Ovary (tissue), 10 donors: ENCODE measurements at places on chromosomes 2 and 18.

- DNase-seq, result no peak
Observed at GRCh38 chr2:3637311-3637675, 20.7 kb upstream of the ALLC start.

DNA sequence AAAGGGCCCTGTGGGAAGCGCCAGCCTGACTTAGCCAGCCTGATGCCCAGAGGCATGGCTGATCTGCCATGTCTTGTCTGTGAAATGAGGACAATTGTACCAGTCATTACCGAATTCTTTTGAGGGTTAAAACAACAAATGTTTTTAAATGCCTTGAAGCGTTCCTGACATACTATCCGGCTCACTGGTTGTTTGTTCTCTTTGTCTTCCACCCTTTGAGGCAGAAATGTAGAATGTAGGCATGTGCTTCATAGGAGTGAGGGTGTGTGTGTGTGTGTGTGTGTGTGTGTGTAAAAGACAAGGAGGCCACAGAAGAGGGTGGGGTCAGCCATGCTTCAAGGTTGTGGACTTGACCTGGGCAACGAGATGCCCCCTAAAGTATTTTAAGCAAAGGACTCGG is 35.5 kb downstream of the TGFBRAP1 start:
- no peak for DNase-seq

DNA sequence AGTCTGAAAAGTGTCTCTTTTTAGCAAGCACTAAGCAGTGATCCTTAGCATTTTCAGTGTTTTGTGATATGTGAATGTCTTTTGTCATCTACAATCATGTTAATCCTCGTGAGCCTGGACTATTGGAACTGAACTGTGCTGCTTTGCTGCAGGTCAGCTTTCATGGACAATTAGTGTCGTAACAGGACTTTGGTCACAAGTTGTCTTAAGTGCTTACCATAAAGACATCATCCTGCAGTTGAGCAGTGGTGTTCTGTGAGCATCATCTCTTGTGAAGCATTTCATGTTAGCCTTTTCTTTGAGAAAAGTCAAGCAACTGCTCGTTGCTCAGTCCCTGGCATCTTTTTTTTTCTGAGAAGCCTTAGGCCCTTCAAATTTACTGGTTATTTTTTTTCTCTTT is 135.9 kb downstream of the ZNF407 start:
- DNase-seq, result no peak

- DNase-seq, result no peak
Observed at GRCh38 chr2:85951351-85952067, 62.7 kb upstream of the ST3GAL5 start.

- DNase-seq, result no peak
Observed at GRCh38 chr2:190362894-190363293, 19.5 kb downstream of the INPP1 start.

DNA sequence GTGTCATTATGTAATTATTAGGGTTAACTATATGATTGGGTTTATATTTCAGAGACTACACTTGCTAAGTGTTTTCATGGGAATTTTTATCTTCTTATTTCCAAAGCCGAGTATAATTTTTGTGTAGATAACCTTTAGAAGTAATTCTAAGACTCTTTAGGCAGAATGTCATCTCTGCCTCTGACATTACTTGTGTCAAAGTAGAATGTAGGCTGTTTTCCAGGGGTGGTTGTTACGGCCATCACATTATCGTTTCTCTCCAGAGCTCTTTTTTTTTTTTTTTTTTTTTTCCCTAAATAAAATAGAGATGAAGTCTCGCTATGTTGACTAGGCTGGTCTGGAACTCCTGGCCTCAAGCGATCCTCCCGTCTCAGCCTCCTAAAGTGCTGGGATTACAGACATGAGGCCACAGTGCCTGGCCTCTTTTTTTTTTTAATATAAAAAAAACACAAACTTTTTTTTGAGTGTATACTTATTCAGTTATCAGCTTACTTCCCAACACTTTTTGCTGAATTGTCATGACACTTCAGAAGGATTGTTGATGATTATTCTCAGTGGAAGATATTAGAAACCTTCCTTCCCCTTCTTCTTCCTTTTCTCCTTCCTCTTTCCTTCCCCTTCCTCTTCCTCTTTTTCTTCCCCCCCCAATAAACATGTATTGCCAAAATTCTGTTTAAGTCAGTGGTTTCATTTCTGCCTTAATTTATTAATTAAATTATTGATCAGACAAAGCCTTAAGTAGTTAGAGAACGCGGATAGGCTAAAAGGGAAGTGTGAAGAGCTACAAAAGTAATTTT is 2.3 kb downstream of the PIKFYVE start:
- no peak for DNase-seq

DNA sequence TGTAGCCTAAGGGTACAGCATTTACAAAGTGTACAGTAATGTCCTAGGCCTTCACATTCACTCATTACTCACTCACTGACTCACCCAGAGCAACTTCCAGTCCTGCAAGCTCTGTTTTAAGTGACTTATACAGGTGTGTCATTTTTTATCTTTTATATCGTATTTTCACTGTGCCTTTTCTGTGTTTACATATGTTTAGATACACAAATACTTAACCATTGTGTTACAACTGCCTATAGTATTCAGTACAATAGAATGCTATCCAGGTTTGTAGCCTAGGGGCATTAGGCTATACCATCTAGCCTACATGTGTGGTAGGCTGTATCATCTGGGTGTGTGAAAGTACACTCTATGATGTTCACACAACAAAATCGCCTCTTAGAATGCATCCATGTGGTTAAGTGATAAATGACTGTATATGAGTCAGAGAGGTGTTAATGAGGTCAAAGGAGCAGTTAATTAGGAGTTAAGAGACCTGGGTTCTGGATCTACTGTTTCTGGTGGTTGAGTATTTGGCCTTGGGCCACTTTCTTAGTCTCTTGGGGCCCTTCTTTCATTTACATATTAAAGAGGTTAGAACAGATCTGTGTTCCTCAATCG is 149.1 kb downstream of the GREB1L start:
- no peak for DNase-seq
